H1 (cell line): ENCODE measurements at places on chromosomes 3 and 15.

GRCh38 chr3:133675631-133676335, 14.0 kb upstream of the TOPBP1 start:
- H3K4me3 ChIP-seq = no peak overlapping the region
- H3K36me3 ChIP-seq = no peaks in the 10 kb centered on the region
- DNase-seq = no peak
- peaks cover 22% of the 10 kb centered on the region for H3K27me3 ChIP-seq
- H3K27ac ChIP-seq = no peak overlapping the region
- peaks cover 12% of the 10 kb centered on the region for H3K4me1 ChIP-seq

GRCh38 chr3:182618981-182619591, 174.2 kb upstream of the ATP11B start:
- no peaks in the 10 kb centered on the region for H3K36me3 ChIP-seq
- DNase-seq = no peak
- no peaks in the 10 kb centered on the region for H3K4me1 ChIP-seq
- H3K27me3 ChIP-seq = no peaks in the 10 kb centered on the region
- no peak overlapping the region for H3K27ac ChIP-seq

GRCh38 chr3:88061746-88062145, 2.7 kb downstream of the ZNF654 start:
- H3K27me3 ChIP-seq = no peaks in the 10 kb centered on the region
- no peak overlapping the region for H3K27ac ChIP-seq
- H3K4me3 ChIP-seq = no peak overlapping the region
- no peaks in the 10 kb centered on the region for H3K4me1 ChIP-seq
- no peaks in the 10 kb centered on the region for H3K36me3 ChIP-seq
- no peak for DNase-seq

GRCh38 chr3:56415652-56416051, 52.6 kb downstream of the ERC2 start:
- no peak for DNase-seq
- no peak overlapping the region for H3K4me3 ChIP-seq
- peaks cover 5% of the 10 kb centered on the region; the same call in 1 of the 2 replicates for H3K36me3 ChIP-seq
- H3K27me3 ChIP-seq = no peaks in the 10 kb centered on the region

GRCh38 chr3:90052425-90052950, 945.1 kb downstream of the EPHA3 start:
- H3K27me3 ChIP-seq = no peaks in the 10 kb centered on the region
- DNase-seq = no peak
- H3K27ac ChIP-seq = no peak overlapping the region
- no peaks in the 10 kb centered on the region for H3K36me3 ChIP-seq
- no peak overlapping the region for H3K4me3 ChIP-seq
